ENCODE measurements at places on chromosomes 2 and 18.

DNA sequence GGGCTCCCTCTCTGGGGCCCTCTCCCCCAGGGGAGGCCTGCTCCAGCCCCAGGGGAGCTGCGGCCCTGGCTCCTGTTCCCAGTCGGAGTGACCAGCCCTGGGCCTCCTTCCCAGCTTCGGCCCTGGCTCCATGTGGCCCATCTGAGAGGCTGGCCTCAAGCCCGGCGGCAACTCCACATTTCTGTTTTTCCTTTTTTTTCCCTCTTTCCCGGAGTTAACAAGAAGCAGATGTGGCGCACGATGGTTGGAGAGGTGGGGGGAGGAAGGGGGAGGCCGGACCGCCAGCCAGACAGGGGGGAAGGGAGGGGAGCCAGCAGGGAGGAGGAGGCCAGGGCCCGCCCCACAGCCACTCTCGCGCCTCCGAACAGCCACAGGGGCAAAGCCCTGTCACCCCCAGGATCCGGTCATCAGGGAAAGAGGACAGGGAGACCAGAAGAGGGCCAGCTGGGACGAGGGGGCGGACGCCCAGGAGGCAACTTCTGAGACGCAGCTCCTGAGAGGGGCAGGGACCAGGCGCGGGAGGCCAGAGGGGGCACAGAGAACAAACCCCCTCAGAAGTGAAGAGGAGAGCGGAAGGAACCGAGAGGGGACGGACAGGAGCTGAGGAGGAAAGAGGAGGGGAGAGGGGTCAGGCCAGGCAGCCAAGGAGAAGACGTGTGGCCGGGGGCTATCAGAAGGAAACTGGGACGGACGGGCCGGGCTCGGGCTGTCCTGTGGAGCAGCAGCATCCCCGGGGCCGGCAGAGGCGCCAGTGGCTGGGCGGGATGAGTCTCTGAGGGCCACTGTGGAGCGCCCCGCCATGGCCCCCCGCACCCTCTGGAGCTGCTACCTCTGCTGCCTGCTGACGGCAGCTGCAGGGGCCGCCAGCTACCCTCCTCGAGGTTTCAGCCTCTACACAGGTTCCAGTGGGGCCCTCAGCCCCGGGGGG lies at the start of gene EMILIN1:
EMILIN1 (plus strand) TSS at position 349 of the 928 bp plus-strand sequence; CDS start at position 800, 451 bp downstream.
- no peak for DNase-seq

GRCh38 chr2:109513749-109514588 lies 99.8 kb downstream of the SEPTIN10 start:
- no peak for DNase-seq

DNA sequence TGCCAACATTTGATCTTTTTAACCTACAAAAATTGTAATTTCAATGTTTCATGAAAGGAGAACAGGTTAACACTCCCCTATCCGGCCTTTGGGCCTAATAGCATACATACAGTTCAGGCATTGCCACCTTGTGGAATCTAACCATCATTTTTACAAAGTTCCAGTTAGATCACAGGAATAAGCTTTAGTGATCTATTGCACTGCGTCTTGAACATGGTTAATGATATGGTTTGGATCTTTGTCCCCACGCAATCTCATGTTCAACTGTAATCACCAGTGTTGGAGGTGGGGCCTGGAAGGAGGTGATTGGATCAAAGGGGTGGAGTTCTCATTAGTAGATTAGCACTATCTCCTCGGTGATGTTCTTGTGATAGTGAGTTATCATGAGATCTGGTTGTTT lies 58.2 kb upstream of the NEUROD1 start:
- no peak for DNase-seq

GRCh38 chr2:61433606-61434005 lies 37.3 kb downstream of the USP34 start:
- no peak for DNase-seq

DNA sequence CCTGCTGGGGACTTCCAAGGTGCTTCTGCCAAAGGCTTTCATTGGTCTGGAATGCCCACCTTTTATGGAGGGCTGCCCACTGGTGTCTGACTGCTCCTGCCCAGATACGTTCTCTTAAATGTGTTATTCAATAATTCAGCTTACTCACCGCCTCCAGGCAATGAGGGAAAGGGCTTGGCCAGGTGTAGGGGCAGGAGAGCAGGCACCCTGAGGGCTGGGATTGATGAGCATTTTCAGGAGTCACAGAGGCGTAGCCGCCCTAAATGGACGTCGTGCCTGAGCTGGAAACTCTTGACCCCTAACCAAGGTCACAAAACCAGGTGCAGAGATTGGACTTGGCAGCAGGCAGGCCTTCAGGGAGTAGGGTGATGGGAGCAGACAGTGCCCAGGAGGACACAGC lies 26.8 kb downstream of the MAL start:
- DNase-seq, result no peak

DNA sequence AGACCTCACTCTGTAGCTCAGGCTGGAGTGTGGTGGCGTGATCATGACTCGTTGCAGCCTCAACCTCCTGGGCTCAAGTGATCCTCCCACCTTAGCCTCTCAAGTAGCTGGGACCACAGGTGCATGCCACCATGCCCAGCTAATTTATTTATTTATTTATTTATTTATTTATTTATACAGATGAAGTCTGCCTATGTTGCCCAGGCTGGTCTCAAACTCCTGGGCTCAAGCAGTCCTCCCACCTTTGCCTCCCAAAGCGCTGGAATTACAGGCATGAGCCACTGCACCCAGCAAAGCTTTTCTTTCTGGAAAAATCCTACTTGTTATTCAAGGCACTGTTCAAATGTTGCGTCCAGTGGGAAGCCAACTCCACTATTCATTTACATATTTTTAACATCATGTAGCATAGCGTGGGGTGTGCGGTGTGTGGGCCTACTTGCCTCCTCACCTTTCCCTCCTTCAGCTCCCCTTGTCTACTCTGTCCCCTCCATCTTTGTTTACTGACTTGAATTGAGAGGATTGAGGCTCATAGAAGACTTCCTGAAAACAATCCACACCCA lies 6.8 kb upstream of the RHOB start:
- DNase-seq, result no peak

- DNase-seq, result no peak
Observed at GRCh38 chr2:127121353-127121752, 14.4 kb upstream of the BIN1 start.

DNA sequence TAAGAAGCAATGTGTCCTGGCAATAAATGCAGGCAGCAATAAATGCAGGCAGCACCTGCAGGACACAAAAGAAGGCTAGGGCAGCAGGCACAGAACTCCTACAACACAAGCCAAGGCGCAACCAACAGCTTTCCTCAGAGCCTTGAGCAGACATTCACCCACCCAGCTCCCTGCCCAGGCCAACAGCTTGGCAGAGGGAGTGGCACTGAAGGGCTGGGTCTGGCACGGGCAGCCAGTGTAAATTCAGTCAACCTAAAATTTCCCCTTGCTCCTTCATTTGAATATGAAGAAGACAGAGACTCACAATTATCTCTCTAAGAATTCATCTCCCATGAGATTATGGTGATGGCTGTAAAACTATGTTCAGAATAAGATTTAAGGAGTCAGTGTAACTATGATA lies 35.4 kb downstream of the AAK1 start:
- no peak for DNase-seq

- no peak for DNase-seq
Observed at GRCh38 chr18:77486985-77487384, 237.3 kb downstream of the GALR1 start.

GRCh38 chr18:36398419-36398818 lies 100.9 kb downstream of the FHOD3 start:
- no peak for DNase-seq

DNA sequence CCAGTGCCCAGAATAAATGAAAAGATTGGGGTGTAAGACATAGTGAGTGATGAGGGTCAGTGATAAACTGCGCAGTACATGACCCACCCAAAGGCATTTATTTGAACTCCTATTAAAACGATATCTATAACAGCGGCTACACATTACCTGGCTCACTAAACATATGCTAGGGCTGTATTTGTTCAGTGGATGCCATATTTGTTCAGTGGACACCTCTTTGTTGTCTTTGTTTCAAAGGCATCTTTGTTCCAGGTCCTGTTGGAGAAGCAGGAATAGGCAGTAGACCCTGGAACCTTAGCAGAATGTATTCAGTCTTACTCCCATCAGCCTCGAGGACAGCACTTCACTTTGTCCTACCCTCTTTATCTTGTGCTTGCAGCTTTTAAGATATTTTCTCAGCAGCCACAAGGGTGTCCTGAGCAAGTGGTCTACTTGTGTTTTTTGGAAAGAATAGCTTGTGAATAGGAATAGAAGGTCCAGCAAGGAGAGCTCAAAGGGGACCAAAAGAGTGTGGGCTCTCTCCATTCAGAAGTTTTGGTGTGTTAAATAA lies 650.8 kb upstream of the FANCL start:
- DNase-seq, result no peak

DNA sequence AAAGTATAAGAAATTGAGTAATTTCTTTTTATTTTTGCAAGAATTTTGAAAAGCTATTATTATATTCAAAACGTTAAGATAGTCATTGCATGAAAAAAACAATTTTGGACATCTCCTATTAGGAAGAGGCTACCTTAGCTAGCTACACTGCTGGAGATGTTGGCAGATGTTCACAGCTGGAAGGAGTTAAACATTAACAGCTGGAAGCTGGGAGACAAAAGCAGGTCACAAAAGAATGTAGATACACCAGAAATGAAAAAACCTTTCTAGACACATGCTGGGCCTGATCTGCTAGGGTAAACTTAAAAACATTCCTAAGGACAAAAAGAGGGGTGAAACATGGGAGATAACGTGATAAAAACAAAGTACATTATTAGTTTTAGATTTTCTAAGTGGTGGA lies 84.4 kb downstream of the SESTD1 start:
- no peak for DNase-seq

DNA sequence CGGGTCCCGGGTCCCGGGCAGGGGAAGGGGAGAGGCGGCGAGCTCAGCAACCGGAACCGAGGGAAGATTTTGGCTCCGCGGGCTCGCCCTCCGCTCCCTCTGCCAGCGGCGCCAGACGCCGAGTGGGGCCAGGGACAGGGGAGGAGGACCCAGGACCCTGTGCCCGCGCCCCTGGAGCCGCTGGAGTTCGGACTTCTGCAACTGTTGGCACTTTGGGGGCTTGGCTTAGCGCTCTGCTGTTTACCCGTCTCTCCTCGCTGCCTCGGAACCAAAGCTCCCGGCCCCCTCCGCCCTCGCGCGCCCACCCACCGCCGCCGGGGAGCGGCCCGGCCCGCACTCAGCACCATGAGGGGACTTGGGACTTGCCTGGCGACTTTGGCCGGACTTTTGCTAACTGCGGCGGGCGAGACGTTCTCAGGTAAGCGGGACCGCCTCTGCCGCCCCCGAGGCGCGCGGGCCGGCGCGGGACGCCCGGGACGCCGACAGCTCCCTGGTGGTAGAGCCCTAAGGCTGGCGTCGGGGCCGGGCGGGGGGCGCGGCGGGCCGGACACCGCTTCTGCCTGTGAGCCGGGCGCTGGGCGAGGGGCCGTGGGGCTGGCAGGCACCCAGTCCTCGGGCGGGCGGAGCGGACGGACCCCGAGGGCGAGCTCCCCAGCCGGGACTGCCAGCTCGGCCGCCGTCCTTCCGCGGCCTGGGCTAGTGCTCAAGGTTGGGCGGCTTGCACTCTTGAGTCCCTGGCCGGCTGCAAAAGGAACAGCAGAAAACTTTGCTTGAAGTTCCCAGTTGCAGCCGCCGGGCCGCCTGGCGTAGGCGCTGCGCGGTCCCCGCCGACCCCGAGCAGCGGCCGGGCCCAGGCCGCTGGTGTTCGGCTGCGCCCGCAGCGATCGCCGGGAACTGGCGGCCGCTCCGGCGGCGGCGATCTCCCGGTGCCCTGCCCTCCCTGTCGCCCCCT lies 634 bp downstream of the PTPRM start:
- no peak for DNase-seq

GRCh38 chr2:85429213-85429923 lies 10.9 kb downstream of the SH2D6 start:
- DNase-seq, result no peak

GRCh38 chr2:10599089-10599488 lies 90.7 kb downstream of the NOL10 start:
- DNase-seq, result no peak

- DNase-seq, result no peak
Observed at GRCh38 chr2:231298091-231298490, 97.4 kb upstream of the B3GNT7 start.

DNA sequence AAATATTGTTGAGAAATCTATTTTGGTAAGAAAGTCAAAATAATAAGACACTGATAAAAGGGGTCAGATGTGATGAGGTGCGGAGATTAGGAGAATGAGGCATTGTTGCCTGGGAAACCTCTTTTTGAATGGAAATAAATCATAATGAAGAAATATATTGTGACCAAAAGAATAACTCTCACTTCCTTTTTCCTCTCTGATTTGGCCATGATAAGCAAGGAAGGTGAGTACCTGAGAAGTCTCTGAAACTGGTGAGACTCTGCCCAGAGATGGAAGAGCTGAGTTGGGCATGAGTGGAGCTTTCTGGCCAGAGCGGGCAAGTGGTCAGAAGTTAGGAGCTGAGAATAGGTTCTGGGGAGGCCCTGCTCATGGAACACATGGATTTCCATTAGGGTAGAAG lies 11.8 kb downstream of the LAMA3 start:
- no peak for DNase-seq

- DNase-seq, result no peak
Observed at GRCh38 chr18:64244571-64244970, 95.7 kb upstream of the LINC00305 start.

DNA sequence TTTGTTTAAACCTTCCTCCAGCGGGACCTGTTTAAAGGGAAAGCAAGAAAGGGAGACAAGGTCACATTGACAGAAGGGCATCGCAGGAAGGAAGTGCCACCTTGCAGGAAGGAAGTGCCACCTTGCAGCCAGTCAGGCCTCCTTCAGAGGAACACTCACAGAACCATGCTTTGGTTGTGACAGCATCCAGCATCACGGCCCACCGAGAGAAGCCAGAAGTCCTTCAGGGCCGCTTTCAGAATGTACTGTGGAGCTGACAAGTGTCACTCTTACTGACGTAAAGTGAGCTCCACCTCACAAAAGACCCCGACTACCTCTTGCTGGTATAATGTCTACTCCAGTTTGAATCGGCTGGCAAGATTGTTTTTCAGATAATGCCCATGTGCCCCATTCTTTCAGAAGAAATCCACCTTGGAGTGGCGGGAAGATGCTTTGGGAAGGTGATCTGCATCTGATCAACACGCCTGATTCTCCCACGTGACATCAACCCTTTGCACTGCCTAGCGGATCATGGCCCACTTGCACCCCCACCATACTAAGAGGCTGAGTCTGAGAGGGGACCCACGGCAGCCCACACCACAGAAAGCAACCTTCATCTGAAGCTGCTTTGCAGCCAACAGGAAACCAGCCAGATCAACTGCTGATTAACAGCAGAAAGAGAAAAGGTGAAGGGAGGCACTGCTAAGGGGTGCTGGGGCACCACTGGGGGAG lies 99.8 kb downstream of the UXS1 start:
- DNase-seq, result no peak

- DNase-seq, result no peak
Observed at GRCh38 chr2:40797120-40797519, 345.2 kb upstream of the SLC8A1 start.

Measured in activated T-helper 1 cell treated with anti-CD3 and anti-CD28 coated beads, Interleukin-2, amount 50 U/mL, for 16 hours (primary cell).